Naive thymus-derived CD8-positive, alpha-beta T cell (primary cell): ENCODE measurements at places on chromosomes 6 and 20. TPM values are rescaled to one million over a fixed set of nuclear protein-coding genes. Genes with fewer than 3 reads are reported as not detected.

Gene COL10A1
- polyA plus RNA-seq: 0.18 TPM

Gene TGIF2
- polyA plus RNA-seq: 36.8 TPM

Gene NRN1
- polyA plus RNA-seq: 0.11 TPM

Gene FERMT1
- polyA plus RNA-seq: not detected

Gene IL17A
- not detected for polyA plus RNA-seq

Gene BTNL2
- polyA plus RNA-seq: not detected

Gene TFAP2A
- polyA plus RNA-seq: not detected

Gene SAMD3
- polyA plus RNA-seq: 19.2 TPM

Gene SALL4
- not detected for polyA plus RNA-seq

Gene SMLR1
- not detected for polyA plus RNA-seq

Gene ELOVL4
- 1.5 TPM for polyA plus RNA-seq

Gene SLC22A3
- polyA plus RNA-seq: not detected

Gene MRAP2
- not detected for polyA plus RNA-seq

Gene NEURL2
- 2.2 TPM for polyA plus RNA-seq

Gene CYP21A2
- not detected for polyA plus RNA-seq

Gene OXT
- 0.53 TPM for polyA plus RNA-seq

Gene C6orf58
- polyA plus RNA-seq: not detected

Gene RHAG
- polyA plus RNA-seq: not detected

Gene TINAG
- polyA plus RNA-seq: not detected

Gene SLC24A3
- not detected for polyA plus RNA-seq

Gene VSTM2L
- not detected for polyA plus RNA-seq

Gene SPTLC3
- polyA plus RNA-seq: 2.3 TPM
